Stimulated activated CD8-positive, alpha-beta memory T cell treated with anti-CD3 and anti-CD28 coated beads, Interleukin-4, amount 100 ng/mL, for 24 hours (primary cell): ENCODE measurements at places on chromosomes 4 and X.

DNA sequence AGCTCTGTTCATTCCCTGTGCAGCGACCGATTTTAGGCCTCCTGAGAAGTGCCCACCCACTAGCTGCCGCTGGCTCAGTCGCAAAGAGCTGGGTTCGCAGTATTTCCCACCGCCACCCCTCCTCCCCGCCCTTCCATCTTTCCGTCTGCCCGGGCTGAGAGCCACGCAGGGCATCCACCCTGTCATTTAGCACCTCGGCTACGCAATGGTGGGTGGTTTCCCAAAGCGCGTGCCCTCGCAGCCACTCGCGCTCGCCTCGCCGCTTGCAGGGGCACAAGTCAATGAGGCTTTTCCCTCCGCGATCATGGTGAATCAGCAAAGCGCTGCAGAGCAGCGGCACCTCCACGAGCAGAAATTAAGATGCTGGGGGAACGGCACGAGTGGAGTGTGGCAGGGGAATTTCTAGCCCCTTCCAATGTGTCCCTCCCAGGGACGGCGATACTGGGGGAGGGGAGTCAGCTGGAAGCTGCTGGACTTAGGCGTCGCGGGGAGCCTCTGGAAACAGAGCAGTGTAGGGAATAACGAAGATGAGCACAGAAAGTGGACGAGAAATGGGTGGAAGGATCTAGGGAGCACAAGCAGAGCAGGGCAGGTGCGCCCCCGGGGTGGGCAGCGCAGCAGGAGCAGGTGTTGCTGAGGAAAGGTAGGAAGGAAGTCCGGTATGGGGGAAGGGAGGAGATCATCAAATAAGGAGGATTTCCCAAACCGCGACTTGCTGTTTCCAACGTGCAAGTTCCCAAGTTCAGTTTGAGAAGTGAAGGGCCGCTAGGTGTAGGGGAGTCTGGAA lies 2.4 kb upstream of the PTCHD1 start:
- no peak for DNase-seq

DNA sequence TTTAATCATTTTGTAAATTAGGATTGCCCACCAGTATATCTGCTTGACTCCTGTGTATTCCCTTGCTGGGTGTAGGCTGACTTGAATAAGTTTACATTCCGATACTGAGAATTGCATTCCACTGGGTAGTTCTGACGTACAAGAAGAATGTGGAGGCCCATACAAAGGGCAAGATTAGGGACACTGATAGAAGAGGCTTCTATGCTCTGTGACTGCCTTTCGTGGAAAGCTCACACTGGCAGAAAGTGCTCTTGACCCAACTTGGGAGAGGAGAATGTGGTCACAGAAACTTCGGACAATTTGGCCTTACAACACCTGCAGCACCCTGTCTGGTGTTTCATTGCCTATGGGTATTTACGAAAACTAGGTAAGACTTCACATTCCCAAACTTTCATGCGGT lies 126.3 kb downstream of the RAPGEF2 start:
- DNase-seq: no peak

DNA sequence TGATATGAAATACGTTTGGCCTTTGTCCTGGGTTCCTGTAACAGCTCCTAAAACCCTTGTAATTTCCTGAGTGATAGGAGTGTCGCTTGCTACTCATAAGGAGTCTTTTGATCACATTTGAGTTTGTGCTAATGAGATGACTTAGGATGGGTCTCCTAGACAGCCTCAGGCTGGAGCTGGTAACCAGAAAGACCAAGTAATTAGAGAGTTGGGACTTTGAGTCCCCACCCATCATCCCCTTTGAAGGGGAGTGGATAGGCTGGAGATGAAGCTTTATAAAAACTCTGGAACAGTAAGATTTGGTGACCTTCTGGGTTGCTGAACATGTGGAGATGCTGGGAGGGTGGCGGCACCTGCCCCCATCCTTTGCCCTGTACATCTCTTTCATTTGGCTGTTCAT lies 2.9 kb downstream of the SEC24B start:
- no peak for DNase-seq

DNA sequence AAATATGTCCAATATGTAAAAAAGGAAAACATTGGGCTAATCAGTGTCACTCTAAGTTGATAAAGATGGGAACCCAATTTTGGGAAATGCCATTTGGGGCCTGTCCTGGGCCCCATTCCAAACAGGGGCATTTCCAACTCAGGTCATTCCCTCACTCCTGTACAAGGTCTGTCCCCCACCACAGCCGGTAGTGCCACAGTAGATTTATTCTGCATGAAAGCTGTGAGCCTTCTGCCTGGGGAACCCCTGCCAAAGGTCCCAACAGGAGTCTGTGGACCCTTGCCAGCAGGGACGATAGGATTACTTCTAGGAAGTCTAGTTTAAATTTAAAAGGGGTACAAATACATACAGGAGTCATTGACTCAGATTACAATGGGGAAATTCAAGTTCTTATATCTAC lies 317.6 kb upstream of the GNPDA2 start:
- DNase-seq: no peak

GRCh38 chrX:40085714-40086113 lies 12.0 kb downstream of the BCOR start:
- no peak for DNase-seq

- DNase-seq: no peak
Measured at GRCh38 chrX:48998391-48998790, 3.7 kb downstream of the GRIPAP1 start.

GRCh38 chr4:30429813-30430761 lies 290.1 kb upstream of the PCDH7 start:
- no peak for DNase-seq
